ENCODE measurements at places on chromosomes 7 and 10.

DNA sequence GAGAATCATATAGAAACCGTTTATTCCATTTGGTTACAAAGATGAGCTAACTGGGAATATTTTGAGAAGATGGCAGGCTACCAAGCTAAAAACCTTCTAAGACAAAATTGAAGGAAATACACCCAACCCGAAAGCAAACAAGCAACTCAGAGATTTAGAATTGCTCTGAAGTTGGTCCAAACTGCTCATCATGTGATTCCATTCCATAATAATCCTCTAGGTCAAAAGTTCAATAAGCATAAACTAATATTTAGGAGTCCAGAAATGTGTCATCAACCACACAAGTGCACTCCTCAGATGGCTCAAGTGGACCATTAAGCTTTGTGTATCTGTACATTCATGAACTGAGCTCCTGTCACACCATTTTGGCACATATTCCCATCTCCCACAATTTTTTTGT lies 28.7 kb downstream of the DGKI start:
- no peak for DNase-seq

- DNase-seq = no peak
Measured at GRCh38 chr10:30931094-30931493, 100.6 kb downstream of the ZNF438 start.

- DNase-seq = no peak
Measured at GRCh38 chr7:66964411-66964810, 31.0 kb downstream of the SBDS start.

GRCh38 chr7:16345979-16346958 lies 75.1 kb downstream of the CRPPA start:
- DNase-seq = no peak

GRCh38 chr7:135960709-135961451 lies 16.3 kb downstream of the MTPN start:
- DNase-seq = no peak

GRCh38 chr10:22643775-22644174 lies 70.6 kb downstream of the PIP4K2A start:
- DNase-seq = no peak

- DNase-seq = no peak
Measured at GRCh38 chr10:116146372-116147140, 126.5 kb downstream of the GFRA1 start.

DNA sequence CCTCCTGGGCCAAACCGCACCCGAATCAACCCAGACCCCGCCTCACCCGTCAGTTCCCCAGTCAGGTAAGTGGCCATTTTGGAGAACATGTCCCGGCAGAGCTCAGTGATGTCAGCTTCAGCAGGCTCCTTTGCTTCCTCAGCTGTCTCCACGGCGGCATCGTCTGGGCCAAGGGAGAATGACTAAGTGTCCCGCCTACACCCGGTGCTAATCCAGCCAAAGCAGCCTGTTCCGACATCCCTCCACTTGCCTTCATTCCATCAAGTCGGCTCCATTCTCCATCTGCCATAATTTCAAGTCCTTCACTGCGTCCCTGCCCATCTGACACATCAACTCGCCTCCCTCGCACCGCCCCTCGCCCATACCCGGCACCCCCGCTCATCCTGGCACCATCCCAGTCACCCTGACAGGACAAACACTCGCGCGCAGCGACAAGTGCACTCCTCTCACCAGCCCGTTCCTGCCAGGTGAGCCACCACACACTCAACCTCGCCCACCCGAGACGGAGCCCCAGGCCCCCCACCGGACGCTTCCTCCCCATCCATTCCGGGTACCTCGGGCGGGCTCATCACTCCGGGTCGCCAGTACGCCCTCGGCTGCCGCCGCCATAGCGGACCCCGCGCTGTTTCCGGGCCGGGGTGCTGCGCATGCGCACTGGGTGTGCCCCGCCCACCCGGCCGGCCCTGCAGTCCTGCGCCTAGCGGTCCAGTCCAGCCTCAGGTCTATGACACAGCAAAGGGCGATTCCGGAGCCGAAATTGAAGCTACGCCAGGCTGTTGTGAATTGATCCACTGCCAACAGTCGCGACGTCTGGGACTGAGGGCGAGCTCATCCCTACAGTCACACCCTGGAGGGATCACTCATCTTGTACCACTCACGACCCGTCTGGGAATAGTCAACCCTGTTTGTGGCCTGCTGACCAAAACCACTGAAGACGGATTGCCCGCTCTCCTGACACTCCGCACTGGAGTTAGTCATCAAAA lies at the start of gene BLOC1S2:
Gene BLOC1S2 (minus strand): TSS at position 630 of the 983 bp plus-strand sequence. CDS start 21 bp downstream, at position 609.
- DNase-seq = peak; percentile 26

DNA sequence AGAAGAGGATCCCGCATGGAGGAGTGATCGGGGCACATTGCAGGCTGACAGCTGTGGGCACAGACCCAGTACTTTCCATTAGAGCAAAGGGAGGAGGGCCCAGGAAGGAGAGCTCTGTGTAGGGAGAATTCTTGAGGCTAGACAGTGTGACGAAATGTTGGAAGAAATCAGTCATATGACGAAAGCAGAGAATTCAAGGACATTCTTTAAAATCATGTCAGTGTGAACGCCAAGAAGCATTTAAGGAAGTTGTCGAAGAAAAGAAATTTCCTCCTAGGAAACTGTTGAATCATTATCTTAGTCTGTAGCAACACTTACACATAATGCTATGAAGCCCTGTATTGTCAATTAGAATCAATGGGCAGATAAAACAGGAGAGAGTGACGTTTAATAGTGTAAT lies 191.3 kb upstream of the ADARB2 start:
- no peak for DNase-seq

DNA sequence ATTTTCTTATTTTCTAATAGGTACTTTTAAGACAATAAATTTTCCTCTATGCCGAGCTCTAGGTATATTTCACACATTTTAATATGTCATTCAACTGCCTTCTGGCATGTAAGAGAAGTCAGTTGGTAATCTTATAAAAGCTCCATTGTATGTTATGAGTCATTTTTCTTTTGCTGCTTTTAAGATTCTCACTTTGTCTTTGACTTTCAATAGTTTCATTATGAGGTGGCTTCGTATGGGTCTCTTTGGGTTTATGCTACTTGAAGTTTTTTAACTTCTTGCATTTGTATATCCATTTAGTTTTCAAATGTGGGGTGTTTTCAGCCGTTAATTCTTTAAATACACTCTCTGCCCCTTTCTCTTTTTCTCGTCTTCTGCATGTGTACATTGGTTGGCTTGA lies 80.5 kb downstream of the ABCA13 start:
- DNase-seq = no peak

- DNase-seq = no peak
Measured at GRCh38 chr10:71131508-71132088, 80.8 kb upstream of the UNC5B start.

DNA sequence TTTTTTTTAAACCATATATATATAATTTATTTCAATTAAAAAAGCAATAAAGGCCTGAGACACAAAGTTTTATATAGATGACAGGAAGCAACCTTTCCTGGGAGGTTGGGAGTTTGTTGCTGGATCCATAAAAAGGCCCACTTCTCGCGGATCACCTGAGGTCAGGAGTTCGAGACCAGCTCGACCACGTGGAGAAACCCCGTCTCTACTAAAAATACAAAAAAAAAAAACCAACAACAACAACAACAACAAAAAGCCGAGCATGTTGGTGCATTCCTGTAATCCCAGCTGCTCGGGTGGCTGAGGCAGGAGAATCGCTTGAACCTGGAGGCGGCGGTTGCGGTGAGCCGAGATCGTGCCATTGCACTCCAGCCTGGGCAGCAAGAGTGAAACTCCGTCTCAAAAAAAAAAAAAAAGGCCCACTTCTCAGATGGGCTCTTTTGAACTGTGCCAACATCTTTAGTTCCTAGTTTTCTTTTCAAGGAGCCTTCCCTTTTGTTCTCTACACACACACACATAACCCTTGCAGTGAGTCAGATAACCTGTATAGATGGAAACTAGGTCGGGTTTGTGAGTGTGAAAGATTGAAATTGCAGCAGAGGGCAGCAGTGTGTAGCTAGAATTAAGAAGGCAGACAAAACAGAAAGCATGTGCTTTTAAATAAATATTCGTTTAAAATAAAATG lies 1.2 kb upstream of the SMNDC1 start:
- DNase-seq = no peak

DNA sequence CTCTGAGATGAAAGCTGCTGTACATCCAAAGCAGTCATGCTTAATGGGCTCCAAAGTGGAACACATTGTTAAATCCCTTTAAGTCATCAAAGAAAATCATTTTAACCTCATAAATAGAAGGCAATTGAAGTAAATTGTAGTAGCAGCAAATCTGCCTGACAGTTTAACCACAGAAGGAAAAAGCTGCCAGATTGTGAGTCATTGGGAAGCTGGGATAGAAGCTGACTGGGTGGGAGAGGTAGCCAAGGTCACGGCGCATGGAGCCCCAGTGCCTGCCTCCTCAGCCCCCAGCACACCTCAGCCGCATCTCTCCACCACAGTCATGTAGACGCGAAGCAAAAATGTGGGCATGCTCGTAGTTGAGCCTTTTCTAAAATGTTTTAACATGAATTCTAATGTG lies 44.0 kb downstream of the TARP start:
- no peak for DNase-seq

DNA sequence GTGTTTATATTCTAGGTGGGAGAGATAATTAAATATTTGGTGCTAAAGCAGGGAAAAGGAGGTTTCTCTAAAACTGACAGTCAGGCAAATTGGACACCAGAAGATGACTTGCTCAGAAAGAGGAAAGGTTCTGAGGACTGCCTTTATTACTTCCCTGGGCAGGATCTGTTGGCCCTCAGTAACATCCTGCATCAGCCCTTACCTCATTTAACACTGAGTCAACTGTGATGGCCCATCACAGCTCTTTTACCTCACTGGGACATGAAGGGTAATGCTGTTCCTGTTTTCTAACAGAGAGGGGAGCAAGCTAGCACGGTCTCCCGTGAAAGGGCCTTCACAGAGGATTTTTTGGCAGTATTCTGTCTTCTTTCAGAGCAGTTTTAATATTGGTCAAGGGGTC lies 12.0 kb downstream of the PPP1R17 start:
- DNase-seq = no peak

DNA sequence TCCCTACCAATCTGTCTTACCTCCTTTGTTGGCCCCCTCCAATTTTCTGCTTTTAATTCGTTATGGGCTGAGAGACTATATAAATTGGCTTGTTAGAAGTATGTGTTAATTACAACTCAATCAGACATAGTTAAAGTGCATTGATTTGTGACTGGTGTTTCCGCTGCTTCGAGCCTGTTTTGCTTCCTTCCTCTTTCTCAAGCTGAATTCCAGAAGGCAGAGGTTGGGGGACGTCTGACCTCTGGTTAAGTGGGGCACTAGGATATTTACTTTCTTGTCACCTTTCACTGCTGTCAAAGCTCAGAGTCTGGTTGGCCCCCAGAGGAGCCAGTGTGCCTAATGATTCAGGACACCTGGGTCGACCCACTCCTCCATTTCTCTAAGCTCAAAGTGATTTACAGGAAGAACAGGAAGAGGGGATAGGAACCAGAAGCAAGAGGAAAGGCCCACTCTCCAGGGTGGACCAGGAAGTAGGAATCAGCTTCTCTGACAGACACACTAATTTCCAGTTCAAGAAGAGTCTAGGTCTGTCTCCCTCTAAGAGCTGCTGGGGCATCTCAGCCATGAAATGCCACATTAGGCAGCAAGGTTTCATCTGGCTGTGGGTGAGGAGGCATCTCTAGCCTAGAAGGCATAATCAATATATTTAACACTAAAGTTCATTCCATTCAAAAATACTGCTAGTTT lies 397.2 kb upstream of the NPVF start:
- no peak for DNase-seq

GRCh38 chr10:100980311-100980710 lies 7.0 kb downstream of the MRPL43 start:
- DNase-seq = no peak

- no peak for DNase-seq
Measured at GRCh38 chr7:152006336-152006735, 19.1 kb upstream of the GALNT11 start.
